ENCODE measurements at places on chromosomes 5 and 9. TPM values are rescaled to one million over a fixed set of nuclear protein-coding genes. Genes with fewer than 3 reads are reported as not detected.

DNA sequence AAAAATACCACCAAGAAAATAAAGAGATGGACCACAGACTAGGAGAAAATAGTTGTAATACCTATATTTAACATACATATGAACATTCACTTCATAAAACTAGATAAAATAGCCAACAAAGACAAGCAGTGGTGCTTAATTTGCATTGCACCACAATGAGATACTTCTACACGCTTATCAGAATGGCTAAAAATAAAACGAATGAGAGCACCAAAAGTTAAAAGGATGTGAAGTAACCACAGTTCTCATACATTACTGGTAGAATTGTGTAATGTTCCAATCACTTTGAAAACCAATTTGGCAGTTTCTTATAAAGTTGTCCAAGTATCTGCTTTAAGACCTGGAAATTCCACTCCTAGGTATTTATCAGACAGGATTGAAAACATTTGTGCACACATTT, 198.9 kb upstream of the SGCD start:
- no peak for DNase-seq
- H3K4me3 ChIP-seq, result no peak overlapping the region
- no peaks in the 10 kb centered on the region for H3K27me3 ChIP-seq
- no peak overlapping the region for H3K27ac ChIP-seq
- H3K4me1 ChIP-seq, result no peaks in the 10 kb centered on the region

GRCh38 chr9:116080561-116080960, 73.0 kb upstream of the PAPPA start:
- H3K4me3 ChIP-seq, result no peak overlapping the region
- no peaks in the 10 kb centered on the region for H3K36me3 ChIP-seq
- H3K27me3 ChIP-seq, result no peaks in the 10 kb centered on the region
- no peaks in the 10 kb centered on the region for H3K4me1 ChIP-seq
- no peak for DNase-seq
- H3K27ac ChIP-seq, result no peak overlapping the region

The PLPPR1 gene
- total RNA-seq, result not detected

- H3K4me3 ChIP-seq, result no peak overlapping the region
- no peaks in the 10 kb centered on the region for H3K36me3 ChIP-seq
- H3K27me3 ChIP-seq, result no peaks in the 10 kb centered on the region
These were observed 975 bp downstream of the AGXT2 start for GRCh38 chr5:35046774-35047173.

- H3K4me1 ChIP-seq, result peaks cover 8% of the 10 kb centered on the region
- no peaks in the 10 kb centered on the region for H3K36me3 ChIP-seq
- H3K27ac ChIP-seq, result no peak overlapping the region
These were observed 116.7 kb downstream of the WNK2 start for GRCh38 chr9:93300585-93301081.
